A172 (cell line): ENCODE measurements at places on chromosomes 13 and 19.

DNA sequence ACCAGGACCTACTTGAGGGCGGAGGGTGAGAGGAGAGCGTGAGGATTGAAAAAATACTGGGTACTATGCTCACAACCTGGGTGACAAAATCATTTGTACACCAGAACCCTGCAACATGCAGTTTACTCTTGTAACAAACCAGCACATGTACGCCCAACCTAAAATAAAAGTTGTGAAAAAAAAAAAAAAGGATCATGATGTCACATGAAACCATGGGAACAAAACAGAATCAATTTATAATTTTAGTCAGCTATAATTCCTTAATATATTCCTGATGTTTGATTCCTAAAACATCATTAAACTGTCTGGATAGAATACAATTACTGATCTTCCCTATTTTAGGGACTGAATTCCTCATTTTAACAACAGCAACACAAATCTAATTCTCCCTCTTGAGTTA lies 160.6 kb upstream of the SPRY2 start:
- no peak for DNase-seq

DNA sequence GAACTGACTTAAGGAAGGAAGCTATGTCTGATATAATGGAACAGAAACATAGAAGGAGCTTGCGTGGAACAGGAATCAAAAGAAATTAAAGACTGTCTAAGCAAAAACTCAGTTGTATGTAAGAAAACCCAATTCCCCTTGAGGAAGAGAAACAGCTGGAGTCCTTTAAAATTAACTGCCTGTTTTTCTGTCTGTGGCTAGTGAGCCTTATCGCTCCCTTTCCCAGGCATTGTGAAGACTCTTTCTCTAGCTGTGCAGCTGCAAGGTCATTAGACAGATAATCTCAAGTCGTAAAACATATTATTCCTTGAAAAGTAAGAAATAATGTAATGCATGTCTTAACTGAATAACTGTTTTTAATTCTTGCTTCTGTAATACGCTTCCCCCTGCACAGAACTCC lies 39.7 kb upstream of the IGSF23 start:
- no peak for DNase-seq

- DNase-seq: peak; percentile 37
Observed at GRCh38 chr19:3538965-3539755, at the start of gene TEKTIP1. TSS of gene TEKTIP1 (plus strand) at chr19:3539174. CDS start at chr19:3539178, 4 bp downstream.

DNA sequence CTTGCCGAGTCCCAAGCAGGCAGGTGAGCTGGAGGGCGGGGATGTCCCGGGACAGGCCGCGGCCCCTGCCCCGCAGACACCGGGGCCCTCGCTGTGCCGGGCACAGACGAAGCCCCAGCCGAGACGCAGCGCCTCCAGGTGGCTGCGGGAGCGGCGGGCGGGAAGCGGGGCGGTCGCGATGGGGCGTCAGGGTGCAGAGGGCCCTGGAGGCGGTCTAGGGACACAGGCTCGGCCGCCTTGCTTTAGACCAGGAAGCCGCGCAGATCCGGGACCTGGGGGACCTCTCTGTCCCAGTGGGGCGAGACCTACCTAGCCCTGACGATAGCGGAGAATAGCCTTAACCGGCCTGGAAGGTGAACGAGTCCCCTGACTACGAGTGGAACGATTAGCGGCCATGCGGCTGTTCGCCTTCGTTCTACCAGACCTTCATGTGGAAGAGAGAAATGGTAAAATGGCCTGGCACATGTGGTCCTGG lies 4.2 kb upstream of the ZNF564 start:
- no peak for DNase-seq

DNA sequence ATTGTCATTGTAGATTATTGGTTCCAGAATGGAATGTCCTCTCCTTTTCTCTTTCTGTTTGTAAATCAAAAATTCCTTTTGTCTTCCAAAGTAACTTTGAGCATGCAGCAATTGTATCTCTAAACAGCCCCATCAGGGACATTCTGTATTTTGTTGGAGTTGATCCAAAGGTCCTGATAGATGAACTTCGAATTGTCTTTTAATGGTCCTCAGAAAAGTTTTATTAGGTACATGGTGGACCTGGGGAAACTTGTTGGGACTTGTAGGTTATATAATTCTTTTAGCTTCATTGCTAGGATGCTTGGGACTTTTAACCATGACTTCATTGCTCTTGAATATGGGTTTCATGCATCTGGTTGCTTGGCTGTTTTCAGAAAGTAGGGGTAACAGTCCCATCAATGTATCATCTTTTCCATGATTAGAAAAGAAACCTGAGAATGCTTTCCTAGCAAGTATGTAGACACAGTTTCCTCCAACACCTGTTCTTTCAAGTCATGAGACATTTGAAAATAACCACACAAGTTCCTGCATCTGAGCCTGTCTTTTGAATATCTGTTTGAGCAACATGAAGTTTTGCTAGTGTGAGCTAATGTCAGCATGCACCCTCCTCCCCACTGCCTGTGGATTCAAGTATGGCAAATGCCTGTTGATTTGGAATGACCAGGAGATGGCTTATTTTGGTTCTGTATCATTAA lies 413.1 kb downstream of the KCNRG start:
- DNase-seq: no peak
